ENCODE measurements at places on chromosomes 12 and 14.

GRCh38 chr12:42447371-42447786 lies 121.4 kb downstream of the PPHLN1 start:
- no peak for DNase-seq

- DNase-seq = no peak
Measured at GRCh38 chr12:47841910-47842309, 22.2 kb upstream of the HDAC7 start.

- DNase-seq = no peak
Measured at GRCh38 chr14:36647824-36648753, 13.6 kb upstream of the PAX9 start.

DNA sequence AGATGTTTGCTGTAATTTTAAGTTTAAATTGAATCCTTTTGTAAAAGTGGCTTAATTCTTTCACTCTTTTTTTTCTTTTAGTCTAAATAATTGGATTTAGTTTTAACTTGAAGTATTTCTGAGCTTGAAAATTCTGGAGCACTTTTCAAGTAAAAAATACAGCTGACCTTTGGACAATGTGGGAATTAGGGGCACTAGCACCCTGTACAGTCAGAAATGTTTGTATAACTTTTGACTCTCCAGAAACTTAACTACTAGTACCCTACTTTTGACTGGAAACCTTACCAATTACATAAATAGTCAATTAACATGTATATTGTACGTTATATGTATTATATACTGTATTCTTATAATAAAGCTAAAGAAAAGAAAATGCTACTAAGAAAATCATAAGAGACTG lies 7.8 kb downstream of the KTN1 start:
- DNase-seq = no peak

- DNase-seq = no peak
Measured at GRCh38 chr12:102234599-102234998, 37.0 kb upstream of the PMCH start.

DNA sequence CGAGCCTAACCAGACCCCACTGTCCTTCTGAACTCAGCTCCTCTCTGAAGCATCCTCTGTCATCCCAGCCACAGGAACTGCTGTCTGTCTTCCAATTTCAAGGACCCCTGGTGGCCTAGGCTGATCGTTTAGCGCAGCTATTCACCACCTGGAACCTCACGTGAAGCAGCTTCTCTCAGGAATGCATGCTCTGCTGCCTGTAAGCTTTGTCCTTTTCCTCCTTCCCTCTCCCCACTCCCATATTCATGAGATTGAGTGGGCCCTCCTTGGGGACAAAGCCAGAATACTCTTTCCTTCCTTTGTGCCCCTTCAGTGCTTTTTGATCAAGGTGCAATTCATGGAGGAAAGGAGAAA lies 17.2 kb downstream of the DPF3 start:
- no peak for DNase-seq

DNA sequence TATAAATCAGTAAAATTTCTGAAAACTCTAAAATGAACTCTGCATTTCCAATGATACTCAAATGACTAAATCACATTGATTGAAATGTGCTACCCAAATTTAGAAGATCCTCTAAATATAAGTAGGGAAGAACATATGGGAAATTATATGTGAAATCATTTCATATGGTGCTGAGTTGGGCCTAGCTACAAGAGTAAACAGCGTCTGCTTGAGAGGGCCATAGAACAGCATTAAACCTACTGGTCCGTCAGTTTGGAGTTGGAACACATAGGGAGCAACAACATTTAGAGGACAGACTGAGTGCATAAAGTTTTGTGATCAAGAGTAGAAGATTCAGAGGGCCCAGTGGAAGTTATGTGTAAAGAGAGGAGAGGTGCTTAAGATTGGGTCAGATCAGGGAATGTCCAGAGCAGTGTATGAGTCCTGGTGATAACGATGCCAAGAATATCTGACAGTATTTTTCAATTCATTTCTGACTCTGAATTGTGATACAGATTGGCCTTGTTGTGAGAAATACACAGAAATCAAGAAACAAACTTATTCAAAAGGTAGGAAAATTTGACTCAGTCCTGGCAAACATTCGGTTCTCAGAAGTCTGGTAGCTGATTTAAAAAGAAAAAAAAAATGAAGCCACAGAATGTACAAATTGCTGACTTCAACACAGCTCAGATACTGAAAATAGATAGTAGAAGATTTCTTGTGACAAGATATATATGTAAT lies 362.2 kb downstream of the CCDC91 start:
- no peak for DNase-seq

DNA sequence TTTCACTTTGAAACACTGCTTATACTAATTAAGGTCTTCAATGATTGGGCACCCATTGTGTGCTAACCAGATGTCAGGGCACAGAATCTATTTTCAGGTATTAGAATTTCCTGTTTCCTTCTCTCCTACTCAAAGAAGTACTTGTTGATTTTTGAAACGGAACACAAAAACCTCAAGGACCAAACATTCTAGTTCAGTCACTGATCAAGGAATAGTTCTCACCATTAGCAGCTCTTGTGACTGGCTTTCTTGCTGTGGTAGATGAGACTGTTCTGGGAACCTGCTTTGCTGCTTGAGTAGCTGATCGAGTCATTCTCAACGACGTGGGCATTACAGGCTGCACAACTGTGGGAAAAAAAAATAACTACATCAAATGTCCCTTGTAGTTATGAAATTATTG lies 11.0 kb downstream of the DLGAP5 start:
- DNase-seq = no peak

- no peak for DNase-seq
Measured at GRCh38 chr12:55624056-55624455, 12.6 kb upstream of the OR10P1 start.

- no peak for DNase-seq
Measured at GRCh38 chr12:83323866-83324265, 637.2 kb downstream of the TMTC2 start.
